ENCODE measurements at places on chromosomes 16 and 17. TPM values are rescaled to one million over a fixed set of nuclear protein-coding genes. Genes with fewer than 3 reads are reported as not detected.

DNA sequence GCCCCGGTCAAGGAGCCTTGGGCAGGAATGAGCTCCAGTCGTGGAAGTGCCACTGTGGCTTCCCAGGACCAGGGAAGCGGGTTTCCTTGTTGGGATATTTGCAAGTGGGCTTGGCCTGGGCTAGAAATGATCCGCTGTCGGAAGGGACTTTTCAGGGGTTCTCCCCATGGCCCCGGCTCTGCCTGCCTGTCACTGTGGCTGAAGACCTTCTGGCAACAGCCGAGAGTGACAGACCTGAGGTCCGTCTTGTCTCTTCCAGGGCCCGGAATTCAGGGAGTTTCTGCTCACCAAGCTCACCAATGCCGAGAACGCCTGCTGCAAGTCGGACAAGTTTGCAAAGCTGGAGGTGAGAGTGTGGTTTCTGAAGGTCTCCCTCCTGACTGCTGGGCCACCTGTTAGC is 57.7 kb downstream of the OR1D5 start:
- no peak for DNase-seq

DNA sequence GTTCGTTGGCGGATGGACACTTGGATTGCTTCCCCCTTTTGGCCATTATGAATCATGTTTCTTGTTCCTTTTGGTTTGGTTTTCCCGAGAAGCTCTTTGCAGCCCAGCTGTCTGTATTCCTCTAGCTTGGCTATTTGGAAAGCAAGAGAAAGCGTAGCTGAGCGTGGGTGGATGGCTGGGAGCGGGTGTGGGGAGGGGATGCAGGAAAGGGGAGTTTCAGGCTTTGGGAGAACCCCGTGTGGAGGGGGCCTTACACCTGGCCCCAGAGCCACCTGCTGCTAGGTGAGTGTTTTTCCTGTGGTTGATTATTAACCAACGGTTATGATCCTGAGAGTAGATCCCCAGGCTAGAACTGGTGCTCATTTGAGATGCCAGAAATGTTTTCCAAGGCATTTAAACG is 103.7 kb downstream of the RAP1GAP2 start:
- DNase-seq: no peak

GRCh38 chr16:11053916-11054460 is 109.6 kb downstream of the CLEC16A start:
- DNase-seq: no peak

GRCh38 chr17:78082988-78083387 is 45.6 kb downstream of the TMC6 start:
- DNase-seq: no peak

DNA sequence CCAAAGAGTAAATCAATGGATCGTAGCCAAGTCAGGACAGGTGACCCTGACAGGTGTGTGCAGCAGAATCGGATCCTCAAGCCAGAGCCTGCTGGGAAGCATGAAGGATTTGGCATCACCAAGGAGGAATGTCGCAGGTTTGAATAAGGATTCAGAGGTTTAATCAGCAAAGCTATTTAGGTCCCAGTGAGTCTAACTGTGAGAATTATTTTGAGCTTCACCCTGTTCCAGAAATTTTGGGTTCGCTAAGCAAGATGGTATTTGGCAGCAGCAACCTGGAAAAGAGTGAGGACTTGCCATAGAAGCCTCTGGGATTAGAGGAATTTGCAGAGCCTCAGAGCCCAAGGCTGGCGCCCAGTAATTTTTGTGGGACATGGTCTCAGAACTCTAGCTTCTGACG is 173.0 kb downstream of the CCDC182 start:
- DNase-seq: no peak

GRCh38 chr17:74212209-74212912 is 1.0 kb upstream of the TTYH2 start:
- DNase-seq: no peak

GRCh38 chr16:83853834-83854233 is 45.1 kb upstream of the MLYCD start:
- DNase-seq: no peak

- no peak for DNase-seq
Observed at GRCh38 chr16:88700636-88701482, 5.3 kb downstream of the RNF166 start.

The C16orf96 gene
- total RNA-seq: 0.30 TPM

DNA sequence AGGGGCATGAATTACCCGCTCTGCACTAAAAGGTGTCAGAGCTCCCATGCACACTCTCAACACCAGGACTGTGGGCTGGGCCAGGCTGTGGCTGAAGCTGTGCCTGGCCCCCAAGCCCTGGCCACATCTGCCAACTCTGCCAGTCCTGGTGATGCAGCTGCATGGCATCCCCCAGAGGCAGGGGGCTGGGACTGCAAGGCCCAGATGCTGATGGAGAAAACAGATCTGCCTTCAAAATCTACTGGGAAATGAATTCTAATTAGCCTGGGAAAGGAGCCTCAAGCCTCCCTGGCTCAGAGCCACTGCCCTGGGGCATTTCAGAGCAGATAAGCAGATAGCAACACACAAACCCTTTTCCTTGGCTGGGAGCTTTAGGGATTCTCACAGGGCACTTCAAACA is 3.4 kb downstream of the CHST6 start:
- DNase-seq: no peak

GRCh38 chr17:49369760-49370159 is 7.7 kb upstream of the ZNF652 start:
- DNase-seq: no peak

The EIF3C gene
- total RNA-seq: 985 TPM

The CTRB2 gene
- not detected for total RNA-seq

DNA sequence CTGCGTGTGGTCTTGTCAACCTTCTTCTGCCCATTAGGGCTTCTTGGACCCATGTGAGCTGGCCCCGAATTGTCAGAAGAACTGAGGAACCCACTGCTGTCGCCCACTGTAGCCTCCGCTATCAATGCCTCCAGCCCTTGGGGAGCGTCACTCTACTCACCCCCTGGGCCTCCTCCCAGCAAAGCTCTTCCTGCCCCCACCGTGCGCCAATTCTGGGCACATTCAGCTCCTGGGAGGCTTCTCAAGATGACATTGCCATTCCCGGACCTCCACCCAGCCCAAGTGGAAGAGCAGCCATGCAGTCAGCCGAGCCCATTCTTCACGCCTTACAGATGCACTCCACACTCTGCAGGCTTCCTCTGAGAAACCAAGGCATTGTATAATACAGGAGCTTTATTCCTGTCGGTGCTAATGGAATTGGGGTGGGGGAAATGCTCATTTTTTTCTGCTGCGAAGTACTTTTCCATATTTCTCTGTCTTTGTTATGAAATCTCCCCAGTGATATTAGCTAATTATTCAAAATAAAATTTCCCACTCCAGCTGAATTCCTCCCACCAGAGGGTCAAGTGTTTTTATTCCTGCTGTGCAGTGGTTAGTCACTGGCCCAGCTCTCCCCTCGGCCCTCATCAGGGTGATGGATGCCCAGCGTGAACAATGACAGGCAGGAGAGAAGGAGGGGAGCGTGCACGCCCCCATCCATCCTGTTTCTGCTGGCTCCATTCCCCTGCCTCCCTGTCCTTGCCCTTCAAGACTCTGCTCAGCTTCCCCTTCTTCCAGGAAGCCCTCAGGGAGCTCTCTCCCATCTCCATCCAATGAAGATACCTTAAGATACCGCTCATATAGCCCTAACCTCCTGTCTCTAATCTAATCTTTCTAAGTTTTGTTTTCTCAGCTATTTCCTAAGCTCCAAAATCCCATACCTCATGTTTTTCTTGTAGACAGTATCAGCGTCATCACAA is 87.7 kb downstream of the C16orf95 start:
- no peak for DNase-seq

The ESRP2 gene
- total RNA-seq: 0.09 TPM

- DNase-seq: no peak
Observed at GRCh38 chr17:47218896-47219430, 9.8 kb downstream of the MYL4 start.

GRCh38 chr17:39750131-39751015 is 12.6 kb downstream of the GRB7 start:
- DNase-seq: no peak

GRCh38 chr16:70661918-70662641 is 15.7 kb downstream of the IL34 start:
- no peak for DNase-seq

DNA sequence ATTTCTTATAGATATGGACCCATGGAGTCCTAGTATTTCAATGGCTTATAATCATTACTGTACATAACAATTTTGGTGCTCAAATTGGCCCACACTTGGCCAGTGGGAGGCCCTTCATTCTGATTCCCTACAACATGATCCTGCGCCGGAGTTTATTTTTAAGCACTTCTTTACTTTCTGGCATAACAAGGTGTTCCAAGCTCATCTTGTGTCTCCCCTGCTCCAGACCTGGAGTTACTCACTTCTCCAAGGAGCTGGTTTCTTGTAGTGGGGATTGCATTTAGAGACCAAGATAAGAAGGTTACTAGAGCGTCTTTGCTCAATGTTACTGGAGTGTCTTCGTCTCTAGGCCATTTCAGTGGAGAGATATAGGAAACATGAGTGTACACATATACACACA is 87.9 kb downstream of the MSI2 start:
- no peak for DNase-seq

GRCh38 chr16:54370278-54371040 is 83.9 kb upstream of the IRX3 start:
- DNase-seq: no peak

DNA sequence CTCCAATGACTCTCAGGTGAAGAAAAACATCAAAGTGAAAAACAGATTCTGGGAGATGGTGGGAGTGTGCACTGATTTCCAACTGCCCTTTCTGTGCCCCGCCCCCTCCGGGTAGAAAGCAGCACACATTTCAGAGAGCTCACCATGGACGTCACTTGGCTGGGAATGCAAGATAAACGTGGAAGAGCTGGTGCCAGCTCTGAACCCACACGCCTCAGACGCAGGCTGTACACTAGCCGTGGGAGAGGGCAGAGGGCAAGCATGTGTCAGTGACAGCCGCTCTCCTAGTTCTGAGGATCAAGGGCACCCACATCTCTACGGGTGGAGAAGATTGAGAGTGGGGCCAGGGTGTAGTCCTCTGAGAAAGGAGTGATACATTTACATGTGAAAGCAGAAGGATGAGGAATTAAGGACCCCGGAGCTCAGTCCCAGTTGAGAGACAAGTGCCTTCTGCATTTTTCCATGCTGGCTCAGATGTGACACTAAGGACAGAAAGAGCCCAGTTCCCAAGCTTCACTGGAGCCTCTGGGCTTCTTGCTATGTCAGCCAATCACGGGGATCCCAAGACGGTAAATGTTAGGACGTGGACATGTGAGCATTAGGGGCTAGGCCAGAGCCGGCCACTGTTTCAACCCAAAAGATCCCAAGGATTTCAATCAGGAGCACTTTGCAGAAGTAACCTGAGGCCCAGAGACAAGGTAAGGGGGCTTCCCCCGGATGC is 101.3 kb downstream of the ZFHX3 start:
- DNase-seq: no peak

The RNF222 gene
- not detected for total RNA-seq

GRCh38 chr16:87914812-87915211 is 21.5 kb downstream of the CA5A start:
- DNase-seq: no peak

The TPPP3 gene
- 4.7 TPM for total RNA-seq
